ENCODE measurements at places on chromosomes 2 and 18.

DNA sequence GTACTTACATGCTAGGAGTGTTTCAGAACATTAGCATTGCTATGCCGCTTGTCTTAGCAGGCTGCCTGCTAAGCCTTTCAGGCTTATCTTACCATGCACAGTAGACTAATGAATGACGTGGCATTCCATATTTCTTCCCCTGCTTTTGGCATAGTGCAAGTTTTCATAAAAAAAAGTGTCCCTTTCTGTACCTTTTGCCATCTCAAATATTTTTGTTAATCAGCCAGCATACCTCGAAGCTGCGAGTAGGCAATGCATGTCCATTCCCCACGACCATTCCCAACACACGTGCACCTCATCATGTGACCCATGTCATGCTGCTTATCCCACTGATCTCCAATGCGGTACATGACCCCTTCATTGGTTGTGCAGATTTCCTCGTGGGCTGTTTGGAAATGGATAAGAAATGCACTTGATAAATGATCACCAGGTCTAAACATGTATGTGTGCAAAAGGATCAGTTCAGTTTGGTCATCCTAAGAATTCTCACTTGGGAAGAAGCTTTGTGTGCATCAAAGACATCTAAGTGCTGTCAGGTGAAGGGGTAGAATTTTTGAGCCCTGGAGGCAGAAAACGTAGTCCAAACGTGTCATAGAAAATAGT is 13.9 kb downstream of the FN1 start:
- H3K36me3 ChIP-seq: peaks cover 8% of the 10 kb centered on the region
- H3K4me3 ChIP-seq: no peak overlapping the region
- H3K27me3 ChIP-seq: no peaks in the 10 kb centered on the region
- H3K4me1 ChIP-seq: peaks cover 11% of the 10 kb centered on the region
- no peak for DNase-seq
- H3K27ac ChIP-seq: no peak overlapping the region

DNA sequence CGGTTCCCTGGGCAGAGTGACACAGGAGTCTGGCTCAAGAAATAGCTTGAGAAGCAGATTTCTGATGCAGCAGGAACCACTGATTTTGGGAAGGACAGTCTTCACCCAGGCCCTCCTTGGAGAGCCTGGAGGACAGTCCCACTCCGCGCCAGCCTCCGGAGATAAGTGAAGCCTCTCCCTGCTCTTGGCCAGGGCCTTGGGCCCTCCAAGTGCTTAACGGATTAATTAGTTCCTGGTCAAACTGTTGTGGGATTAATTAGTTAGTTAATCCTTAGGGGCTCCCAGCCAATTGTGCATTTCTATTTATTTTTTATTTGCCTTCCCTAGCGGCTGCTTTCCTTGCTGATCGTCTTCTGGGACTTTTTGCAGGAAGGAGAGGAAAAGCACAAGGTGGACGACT is 19.6 kb downstream of the CPLX4 start:
- DNase-seq: no peak
- no peak overlapping the region for H3K4me3 ChIP-seq
- H3K4me1 ChIP-seq: peaks cover 20% of the 10 kb centered on the region

- H3K36me3 ChIP-seq: no peaks in the 10 kb centered on the region
- no peak overlapping the region for H3K27ac ChIP-seq
- no peaks in the 10 kb centered on the region for H3K4me1 ChIP-seq
- DNase-seq: no peak
- no peak overlapping the region for H3K4me3 ChIP-seq
- H3K27me3 ChIP-seq: peaks cover 70% of the 10 kb centered on the region
Measured at GRCh38 chr2:68391099-68391498, 26.0 kb downstream of the PLEK start.

GRCh38 chr2:113940891-113941290 is 51.0 kb downstream of the ACTR3 start:
- H3K36me3 ChIP-seq: peaks cover 36% of the 10 kb centered on the region
- H3K4me3 ChIP-seq: no peak overlapping the region
- no peak for DNase-seq
- no peaks in the 10 kb centered on the region for H3K4me1 ChIP-seq

- no peak for DNase-seq
- no peak overlapping the region for H3K27ac ChIP-seq
- H3K4me3 ChIP-seq: no peak overlapping the region
- peaks cover 58% of the 10 kb centered on the region for H3K36me3 ChIP-seq
- H3K27me3 ChIP-seq: no peaks in the 10 kb centered on the region
Measured at GRCh38 chr18:12340945-12341660, 33.1 kb downstream of the TUBB6 start.

GRCh38 chr18:13455471-13455870 is 236.9 kb downstream of the LDLRAD4 start:
- H3K4me3 ChIP-seq: no peak overlapping the region
- no peak for DNase-seq
- peaks cover 43% of the 10 kb centered on the region for H3K27me3 ChIP-seq
- H3K27ac ChIP-seq: no peak overlapping the region

DNA sequence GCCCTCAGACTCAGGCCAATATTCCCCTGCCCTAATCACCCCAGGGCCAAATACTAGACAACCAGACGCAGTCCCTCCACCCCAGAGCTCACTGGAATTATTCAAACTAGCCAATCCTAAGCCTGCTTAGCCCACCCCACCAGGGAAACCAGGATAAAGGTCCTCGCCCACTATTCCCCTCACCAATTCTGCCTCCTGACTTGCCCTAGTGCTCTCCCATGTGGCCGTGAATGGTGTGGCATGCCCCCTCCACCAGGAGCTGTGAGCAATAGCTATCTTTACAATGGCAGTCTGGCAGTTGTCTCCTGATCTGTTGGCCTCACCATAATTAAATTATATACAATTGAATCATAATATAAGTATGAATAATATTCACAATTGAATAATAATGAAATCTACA is 42.3 kb downstream of the FAM124B start:
- no peak overlapping the region for H3K4me3 ChIP-seq
- peak; percentile 16 for DNase-seq
- H3K27ac ChIP-seq: no peak overlapping the region
- H3K27me3 ChIP-seq: peaks cover 13% of the 10 kb centered on the region

GRCh38 chr18:66124394-66124793 is 373.6 kb downstream of the CDH7 start:
- H3K36me3 ChIP-seq: no peaks in the 10 kb centered on the region
- H3K4me1 ChIP-seq: no peaks in the 10 kb centered on the region
- no peaks in the 10 kb centered on the region for H3K27me3 ChIP-seq

- H3K36me3 ChIP-seq: no peaks in the 10 kb centered on the region
- DNase-seq: no peak
- H3K27ac ChIP-seq: peak overlapping the region; percentile 31
- no peak overlapping the region for H3K4me3 ChIP-seq
Measured at GRCh38 chr18:48548921-48549320, 10.1 kb downstream of the CTIF start.

DNA sequence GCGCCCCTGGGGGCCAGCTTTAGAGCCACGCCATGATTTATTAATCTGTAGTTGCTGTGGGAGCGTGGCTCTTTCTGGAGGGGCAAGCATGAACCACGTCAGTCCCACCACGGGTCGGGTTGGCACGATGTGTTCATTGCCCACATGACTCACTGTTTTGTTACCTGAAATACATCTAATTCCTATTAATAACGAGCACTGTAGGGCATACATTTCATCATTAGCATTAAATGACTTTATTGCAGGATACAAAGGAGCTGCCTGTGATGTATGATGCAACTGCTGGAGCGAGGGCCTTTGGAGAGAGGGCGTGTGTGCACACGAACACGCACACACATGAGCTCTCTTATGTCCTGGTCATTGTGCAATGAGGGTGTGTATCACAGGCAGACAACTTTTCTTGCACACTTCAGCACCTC is 127.0 kb downstream of the INHBB start:
- no peaks in the 10 kb centered on the region for H3K4me1 ChIP-seq
- DNase-seq: no peak
- no peaks in the 10 kb centered on the region for H3K36me3 ChIP-seq
- no peak overlapping the region for H3K4me3 ChIP-seq
- peaks cover 25% of the 10 kb centered on the region for H3K27me3 ChIP-seq

DNA sequence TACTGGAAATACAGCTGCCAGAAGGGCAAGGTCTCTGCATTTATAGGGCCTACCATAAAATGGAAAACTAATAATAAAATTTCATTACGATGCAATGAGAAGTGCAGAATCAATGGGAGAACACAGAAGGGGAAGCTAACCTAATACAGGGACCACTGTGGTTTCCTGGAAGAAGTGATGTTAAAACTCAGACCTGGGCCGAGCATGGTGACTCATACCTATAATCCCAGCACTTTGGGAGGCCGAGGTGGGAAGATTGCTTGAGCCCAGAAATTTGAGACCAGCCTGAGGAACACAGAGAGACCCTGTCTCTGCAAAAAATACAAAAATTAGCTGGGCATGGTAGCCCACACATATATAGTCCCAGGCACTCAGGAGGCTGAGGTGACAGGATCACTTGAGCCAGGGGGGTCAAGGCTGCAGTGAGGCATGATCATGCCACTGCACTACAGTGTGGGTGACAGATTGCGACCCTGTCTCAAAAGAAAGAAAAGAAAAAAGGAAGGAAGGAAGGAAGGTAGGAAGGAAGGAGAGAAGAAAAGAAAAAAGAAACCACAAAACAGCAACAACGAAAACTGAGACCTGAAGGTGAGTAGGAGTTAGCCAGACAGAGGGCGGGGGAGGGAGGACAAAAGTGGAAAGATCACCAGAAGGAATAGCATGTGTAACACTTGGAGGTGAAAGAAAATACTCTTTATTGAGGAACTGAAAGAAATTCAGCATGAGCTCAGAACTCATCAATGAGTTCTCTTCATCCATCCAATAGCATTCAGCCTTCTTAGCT is 58.3 kb upstream of the DTNA start:
- H3K36me3 ChIP-seq: no peaks in the 10 kb centered on the region
- no peak overlapping the region for H3K27ac ChIP-seq
- H3K4me3 ChIP-seq: no peak overlapping the region
- no peaks in the 10 kb centered on the region for H3K4me1 ChIP-seq
- DNase-seq: no peak

GRCh38 chr2:50885948-50886347 is 146.0 kb downstream of the NRXN1 start:
- H3K4me3 ChIP-seq: no peak overlapping the region
- no peak overlapping the region for H3K27ac ChIP-seq
- no peaks in the 10 kb centered on the region for H3K4me1 ChIP-seq
- DNase-seq: no peak
- no peaks in the 10 kb centered on the region for H3K27me3 ChIP-seq
- no peaks in the 10 kb centered on the region for H3K36me3 ChIP-seq

DNA sequence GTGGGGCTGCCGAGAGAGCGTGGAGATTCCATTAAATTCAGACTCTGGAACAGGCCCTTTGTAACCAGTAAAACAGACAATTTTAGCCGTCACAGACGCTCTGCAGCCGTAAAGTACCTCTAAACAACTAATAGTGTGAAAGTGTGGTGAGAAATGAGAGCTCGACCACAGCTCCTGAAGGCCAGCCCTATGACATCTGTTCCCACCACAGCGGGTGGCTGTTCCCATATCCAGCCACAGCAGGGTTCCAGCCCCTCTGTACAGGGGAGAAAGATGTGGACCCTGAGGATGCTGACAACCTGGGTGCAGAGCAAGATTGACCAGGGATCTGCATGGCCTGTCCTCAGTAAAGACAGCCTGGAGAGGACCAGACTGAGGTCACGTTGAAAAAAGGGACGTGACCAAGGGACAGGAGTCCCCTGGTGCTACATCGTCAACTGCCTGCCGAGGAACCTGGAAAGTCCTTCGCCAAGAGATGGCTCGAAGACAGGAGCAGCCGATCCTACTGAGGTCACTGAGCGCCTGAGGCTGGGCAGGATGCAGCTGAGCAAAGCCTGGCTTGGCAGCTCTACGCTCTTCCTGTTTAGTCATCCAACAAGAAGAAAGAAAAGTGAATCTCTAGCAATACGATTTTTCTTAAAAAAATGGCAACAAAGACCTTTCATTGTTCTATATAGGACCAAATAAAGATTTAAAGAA is 831.7 kb downstream of the RNF144A start:
- H3K27ac ChIP-seq: no peak overlapping the region
- no peaks in the 10 kb centered on the region for H3K27me3 ChIP-seq
- no peak overlapping the region for H3K4me3 ChIP-seq
- no peaks in the 10 kb centered on the region for H3K36me3 ChIP-seq

DNA sequence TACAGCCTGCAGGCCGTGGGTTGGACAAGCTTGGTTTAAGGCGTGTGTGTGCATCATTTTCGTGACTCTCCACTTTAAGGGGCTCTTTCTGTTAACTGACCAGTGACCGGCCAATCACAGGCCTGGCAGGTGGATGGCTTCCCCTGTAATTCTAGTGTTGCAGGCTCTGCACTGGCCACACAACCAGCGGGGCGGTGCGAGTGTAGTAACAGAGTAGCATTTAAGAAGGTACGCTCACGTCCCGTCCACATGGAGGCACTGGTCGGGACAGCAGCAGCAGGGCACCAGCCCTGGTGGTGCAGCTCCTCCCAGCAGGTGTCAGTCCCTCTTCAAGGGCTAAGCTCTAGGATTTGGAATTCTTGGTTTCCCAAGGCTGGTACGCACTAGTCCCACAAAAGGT is 8.0 kb upstream of the ANO7 start:
- DNase-seq: no peak
- H3K27ac ChIP-seq: no peak overlapping the region
- no peaks in the 10 kb centered on the region for H3K4me1 ChIP-seq

DNA sequence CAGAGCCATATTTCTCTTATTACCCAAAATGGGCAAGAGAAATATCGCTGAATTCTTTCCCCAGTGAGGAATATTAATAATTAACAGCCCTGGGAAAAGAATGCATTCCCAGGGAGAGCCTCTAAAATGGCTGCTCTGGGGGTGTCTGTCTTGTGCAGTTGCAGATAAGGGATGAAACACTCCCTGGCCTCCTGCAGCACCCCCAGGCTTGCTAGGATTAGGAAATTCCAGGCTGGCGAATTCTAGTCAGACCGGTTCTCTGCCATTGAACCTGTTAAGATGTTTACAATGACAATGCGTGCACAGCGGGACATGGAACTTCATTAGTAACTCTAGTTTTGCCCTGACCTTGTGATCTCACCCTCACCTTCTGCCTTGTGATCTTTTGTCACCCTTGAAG is 24.5 kb downstream of the MRPL30 start:
- no peak overlapping the region for H3K4me3 ChIP-seq
- no peaks in the 10 kb centered on the region for H3K4me1 ChIP-seq
- peak; percentile 15 for DNase-seq

DNA sequence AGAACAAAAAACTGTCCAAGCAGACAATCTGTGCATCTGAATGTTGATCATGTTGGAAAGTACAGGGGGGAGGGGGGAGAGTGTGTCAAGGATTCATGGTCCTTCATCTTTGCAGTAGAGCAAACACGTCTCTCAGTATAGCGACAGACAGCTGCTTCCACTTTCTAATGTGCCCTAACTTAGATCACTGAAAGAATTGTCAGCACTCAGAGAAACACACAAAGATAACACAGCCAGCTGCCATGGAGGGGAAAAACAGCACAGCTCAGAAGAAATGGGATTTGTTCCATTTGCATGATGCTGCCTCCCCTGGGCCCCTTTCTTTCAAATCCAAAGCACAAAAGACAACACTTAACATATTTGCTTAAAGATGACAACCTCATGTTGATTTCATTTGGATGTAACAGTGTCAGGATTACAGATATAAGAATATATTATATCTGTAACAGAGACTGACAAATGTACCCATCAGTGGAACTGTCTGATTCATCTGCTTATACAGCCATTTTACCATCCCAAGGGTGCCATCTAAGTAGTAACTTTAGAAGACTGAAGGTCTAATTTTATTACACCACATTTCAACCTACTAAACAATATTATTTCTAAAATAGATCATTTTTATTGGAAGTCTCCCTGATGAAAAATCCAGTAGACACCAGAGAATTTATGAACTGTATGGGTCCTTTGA is 17.7 kb downstream of the FIGN start:
- no peak for DNase-seq
- no peak overlapping the region for H3K27ac ChIP-seq
- H3K4me1 ChIP-seq: peaks cover 8% of the 10 kb centered on the region
- no peak overlapping the region for H3K4me3 ChIP-seq
- no peaks in the 10 kb centered on the region for H3K36me3 ChIP-seq

Data from Calu3 (cell line).